ENCODE measurements at places on chromosomes 12 and 14.

DNA sequence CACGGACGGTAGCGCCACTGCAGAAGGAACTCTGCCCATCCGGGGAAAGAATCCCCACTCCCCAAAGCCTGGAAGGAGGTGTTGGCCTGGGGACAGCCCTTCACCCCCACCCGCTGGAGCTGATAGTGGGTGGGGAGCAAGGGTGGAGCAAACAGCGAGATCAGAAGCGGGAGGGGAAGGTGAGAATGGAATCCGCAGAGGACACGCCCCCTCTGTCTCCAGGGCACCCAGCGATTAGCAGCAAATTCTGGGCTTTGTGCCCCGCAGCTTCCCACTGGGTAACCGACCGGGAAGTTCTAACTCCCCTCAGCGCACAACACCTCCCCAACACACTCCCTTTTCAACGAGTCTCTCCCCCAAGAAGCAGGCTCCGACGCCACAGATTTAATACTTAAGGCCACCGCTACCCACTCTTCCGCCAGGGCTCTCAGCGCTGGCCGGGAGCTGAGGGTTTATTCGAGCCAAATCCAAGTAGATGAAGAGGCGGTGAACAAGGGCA is 1.4 kb downstream of the SLC25A29 start:
- DNase-seq: no peak

- no peak for DNase-seq
Observed at GRCh38 chr12:131258398-131258797, 304.7 kb downstream of the ADGRD1 start.

DNA sequence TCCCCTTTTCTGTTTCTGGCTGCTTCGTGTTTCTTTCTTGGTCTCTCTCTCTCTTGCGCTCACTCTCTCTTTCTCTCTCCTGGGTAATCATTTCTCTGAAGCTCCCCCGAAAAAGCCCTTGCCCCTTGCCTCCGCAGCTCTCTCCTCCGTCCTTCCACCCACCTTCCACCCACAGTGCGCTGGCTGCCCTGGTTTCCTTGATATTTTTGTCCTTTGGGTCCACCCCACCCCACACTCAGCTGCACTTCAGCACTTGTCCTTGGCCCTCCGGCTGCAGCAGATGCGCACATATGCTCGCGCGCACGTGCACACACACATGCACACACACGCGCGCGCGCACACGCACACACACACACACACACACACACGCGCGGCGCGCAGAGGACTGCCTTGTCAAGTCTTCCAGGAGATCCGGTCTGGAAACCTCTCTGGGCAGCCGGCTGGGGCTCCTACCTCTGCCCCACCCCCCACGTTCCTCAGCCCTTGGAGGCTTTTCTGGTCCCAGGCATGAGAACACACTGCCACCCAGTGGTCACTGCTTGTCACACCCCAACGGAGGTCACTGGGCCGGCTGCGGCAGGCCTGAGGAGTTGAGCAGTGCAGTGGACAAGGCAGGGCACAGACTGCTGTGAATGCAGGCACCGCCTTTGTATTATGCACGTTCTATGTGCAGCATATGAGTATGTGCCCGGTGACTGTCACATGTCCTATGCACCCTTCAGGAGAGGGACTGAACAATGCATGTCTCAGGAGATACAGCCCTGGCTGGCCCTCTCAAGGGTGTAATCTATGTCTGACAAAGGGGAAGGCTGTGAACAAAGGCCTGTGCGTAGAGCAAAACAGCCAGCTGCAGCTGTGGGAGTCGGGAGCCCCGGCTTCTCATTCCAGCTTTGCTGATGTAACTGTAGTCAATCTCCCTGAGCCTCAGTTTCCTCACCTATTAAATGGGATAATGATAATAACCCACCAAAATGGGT is 6.5 kb downstream of the LAG3 start:
- peak; percentile 83 for DNase-seq

DNA sequence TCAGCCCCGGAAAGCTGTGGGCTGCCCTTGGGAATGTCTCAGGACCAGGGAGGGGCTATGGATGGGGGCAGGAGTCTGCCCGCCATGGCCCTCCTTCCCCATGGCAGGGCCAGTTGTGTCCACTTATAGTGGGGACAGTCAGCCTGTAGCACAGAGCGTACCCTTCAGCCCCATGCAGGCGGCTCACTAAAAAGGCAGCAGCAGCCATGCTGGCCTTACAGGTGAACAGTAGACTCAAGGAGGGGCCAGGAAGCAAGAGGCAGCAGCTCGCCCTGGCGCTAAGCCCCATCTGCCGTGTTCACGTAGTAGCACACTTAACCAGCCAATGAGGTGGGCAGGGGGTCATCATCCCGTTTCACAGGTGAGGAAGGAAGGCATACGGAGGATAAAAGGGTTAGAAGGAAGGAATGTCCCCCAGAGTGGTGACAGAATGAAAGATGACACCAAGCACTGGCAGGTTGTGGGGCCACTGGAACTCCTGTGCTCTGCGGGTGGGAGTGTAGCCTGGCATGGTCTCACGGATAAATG is 52.7 kb downstream of the FAM222A start:
- DNase-seq: no peak

DNA sequence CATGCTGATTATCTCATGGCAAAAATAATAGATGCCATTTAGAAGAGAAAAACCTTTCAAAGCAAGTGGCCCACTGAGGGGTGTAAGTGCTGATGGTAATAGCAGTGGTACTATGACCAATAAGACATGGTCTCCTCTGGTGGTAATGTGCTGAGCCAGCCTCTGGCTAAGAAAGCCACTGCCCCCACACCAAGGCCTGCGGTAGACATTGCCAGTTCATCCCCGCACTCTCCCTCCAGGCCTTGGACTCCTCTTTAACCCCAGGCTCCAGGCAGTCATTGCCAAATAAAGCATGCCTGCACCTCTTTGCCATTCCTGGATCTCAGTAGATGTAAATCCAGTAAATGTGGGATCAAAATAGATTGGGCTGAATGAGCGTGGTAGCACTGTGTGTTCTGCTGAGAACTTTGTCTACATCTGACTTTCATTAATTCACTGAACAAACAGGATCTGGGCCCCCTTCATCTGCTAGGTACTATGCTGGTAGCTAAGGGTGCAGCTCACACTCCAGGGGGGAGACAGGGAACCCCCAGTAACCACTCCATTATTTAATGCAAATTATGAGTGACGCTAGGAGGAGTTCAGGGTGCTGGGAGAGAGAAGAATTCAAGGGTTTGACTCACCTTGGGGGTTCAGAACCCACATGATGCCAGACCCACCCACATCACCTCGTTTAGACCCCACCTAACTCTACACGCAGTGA is 89.3 kb downstream of the BCL11B start:
- no peak for DNase-seq

- DNase-seq: no peak
Observed at GRCh38 chr12:11724888-11725311, 75.4 kb downstream of the ETV6 start.

- no peak for DNase-seq
Observed at GRCh38 chr12:58809064-58809607, 111.2 kb downstream of the LRIG3 start.

DNA sequence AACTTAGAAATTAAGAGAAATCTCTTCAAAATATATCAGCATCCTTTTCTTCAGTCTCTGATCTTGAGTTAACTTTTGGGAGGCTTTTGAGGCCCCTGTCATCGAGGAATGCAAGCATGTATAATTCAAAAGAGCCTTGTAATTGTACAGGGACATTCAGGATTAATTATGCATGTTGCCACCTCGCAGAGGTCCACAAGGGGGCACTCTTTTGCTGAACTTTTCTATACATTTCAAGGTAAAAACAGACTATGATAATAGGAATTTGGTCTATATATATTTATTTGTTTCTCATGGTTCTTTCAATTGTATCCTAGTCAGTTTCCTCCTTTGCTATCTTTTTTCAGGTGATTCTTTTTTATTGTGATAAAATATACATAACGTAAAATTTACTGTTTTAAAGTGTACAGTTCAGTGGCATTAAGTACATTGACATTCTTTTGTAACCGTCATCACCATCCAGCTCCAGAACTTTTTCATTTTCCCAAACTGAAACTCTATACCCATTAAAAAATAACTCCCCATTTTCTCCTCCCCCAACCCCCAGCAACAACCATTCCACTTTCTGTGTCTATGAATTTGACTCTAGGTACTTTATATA is 47.0 kb upstream of the SLC2A13 start:
- peak; percentile 3 for DNase-seq

DNA sequence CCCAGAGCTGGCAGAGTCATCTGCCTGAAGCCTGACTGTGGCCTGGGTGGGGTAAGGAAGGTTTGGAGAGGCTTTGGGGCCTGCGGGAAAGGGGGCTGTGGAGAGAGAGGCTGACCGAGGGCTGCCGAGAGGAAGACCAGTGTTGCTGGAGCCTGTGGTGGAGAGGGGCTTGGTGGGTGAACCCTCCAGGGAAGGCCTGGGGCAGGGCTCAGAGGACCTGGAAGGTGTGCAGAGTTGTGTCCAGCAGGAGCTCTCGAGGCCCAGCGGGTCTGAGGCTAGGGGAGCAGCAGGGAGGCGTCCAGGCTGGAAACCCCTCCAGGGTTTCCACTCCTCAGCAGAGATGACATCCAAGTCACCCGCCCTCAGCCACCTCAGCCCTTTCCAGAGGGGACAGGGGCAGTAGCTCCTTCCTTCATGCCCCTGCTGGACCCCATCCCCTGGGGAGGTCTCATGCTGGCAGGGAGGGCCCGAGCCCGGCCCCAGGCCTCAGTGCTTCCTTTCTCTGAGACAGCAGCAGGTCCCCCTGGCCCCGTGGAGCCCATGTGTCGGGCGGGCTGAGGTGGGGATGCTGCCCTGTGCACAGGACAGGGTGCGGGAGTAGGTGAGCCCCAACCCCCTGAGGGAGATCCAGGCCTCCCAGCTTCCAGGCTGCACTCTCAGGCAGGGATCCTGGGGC is 8.4 kb downstream of the CEP170B start:
- DNase-seq: no peak

DNA sequence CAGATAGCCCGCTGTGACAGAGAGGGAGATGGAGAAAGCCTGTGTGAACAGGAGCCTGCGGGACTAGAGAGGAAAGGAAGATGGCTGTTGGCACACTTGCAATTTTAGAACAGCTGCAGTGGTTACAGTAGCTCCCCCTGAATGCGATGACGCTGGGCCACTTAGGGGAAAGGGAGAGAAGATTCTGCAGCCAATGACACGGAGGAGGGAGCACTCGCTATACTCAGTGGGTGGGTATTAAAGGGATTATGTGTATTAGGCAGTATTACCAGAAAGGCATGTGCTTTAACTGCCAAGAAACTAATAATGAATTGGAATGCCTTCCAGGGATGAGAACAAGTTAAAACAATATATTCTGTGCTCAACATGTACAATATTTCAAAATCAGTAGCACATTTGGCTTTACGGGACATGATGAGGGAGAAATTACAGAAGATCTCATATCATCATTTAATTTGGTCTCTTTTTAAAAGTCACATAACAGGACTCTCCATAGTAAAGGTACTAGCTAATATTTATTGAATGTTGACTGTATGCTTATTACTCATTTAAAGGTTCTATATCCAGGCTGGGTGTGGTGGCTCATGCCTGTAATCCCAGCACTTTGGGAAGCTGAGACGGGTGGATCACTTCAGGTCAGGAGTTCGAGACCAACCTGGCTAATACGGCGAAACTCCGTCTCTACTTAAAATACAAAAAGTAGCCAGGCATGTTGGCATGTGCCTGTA is 35.9 kb upstream of the FOS start:
- DNase-seq: no peak

GRCh38 chr14:102910442-102910841 is 12.0 kb upstream of the AMN start:
- no peak for DNase-seq

DNA sequence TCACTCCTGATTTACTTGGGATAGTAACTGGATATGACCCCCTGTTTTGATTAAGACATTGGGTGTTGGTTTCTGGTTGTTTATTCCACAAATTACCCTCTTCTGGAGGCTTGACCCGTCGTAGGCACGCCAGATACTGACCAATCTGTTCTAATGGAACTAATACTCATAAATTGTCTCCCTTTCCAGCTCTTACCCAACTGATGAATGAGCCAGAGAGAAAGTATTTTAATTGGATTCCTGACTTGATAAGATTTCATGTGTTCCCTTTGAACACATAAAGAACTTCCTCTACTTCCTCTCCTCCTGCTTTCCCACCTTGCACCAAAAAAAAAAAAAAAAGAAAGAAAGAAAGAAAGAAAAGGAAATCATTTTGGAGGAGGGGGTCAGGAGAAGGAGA is 340.9 kb downstream of the PCNX1 start:
- no peak for DNase-seq

- no peak for DNase-seq
Observed at GRCh38 chr14:57982804-57983634, 117.1 kb upstream of the SLC35F4 start.

GRCh38 chr12:56193025-56193578 is 3.8 kb upstream of the SMARCC2 start:
- peak; percentile 58 for DNase-seq

- DNase-seq: no peak
Observed at GRCh38 chr12:132070298-132070697, 73.8 kb downstream of the DDX51 start.

DNA sequence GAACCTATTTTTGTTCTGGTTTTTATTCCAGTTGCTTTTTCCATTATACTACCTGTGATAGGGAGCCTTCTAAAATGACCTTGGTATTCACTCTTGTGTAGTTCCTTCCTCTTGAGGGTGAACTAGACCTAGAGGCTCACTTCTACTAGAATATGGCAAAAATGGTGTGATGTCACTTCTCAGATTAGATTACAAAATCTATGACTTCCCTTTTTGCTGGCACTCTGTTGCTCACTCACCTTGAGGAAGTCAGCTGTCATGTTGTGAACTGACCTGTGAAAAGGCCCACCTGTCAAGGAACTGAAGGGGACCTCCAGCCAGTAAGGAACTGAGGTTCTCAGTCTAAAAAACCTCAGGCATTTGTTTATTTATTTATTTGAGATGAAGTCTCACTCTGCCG is 5.7 kb downstream of the MIPOL1 start:
- no peak for DNase-seq

- DNase-seq: no peak
Observed at GRCh38 chr14:89805501-89805900, 149.0 kb downstream of the EFCAB11 start.

DNA sequence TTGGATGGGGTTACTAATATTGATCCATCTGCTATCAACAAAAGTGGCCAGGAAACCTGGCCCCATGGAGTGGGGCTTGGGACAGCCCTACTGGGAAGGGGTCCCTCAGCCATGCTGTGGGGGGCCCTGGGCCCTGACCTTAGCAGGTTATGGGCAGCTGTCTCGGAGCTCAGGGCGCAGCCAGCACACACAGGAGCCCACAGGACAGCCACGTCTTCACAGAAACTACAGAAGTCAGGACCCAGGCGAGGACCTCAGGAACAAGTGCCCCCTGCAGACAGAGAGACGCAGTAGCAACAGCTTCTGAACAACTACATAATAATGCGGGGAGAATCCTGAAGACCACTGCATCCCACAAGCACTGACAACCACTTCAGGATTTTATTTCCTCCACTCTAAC is 11.9 kb upstream of the FKBP11 start:
- no peak for DNase-seq

- no peak for DNase-seq
Observed at GRCh38 chr12:132492522-132492921, 2.6 kb downstream of the FBRSL1 start.
